BJ (cell line): ENCODE measurements at places on chromosomes 16 and 17.
A peak's percentile ranks its signal among the peaks of the same experiment; 100 is the strongest.

GRCh38 chr17:67477687-67478086, 100.6 kb downstream of the PITPNC1 start:
- peak; percentile 16 for DNase-seq

DNA sequence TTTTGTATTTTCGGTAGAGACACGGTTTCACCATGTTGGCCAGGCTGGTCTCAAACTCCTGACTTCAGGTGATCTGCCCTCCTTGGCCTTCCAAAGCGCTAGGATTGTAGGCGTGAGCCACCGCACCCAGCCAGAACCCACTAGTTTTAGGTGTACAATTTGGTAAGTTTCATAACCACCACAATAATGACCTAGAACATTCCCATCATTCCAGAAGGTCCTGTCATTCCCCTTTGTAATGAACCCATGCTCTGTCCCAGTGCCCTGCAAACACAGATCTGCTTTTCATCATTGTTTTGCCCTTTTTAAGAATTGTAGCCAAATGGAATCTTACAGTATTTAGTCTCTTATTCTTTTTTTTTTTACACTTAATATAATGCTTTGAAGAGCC, 35.6 kb upstream of the IRF8 start:
- DNase-seq, result no peak

DNA sequence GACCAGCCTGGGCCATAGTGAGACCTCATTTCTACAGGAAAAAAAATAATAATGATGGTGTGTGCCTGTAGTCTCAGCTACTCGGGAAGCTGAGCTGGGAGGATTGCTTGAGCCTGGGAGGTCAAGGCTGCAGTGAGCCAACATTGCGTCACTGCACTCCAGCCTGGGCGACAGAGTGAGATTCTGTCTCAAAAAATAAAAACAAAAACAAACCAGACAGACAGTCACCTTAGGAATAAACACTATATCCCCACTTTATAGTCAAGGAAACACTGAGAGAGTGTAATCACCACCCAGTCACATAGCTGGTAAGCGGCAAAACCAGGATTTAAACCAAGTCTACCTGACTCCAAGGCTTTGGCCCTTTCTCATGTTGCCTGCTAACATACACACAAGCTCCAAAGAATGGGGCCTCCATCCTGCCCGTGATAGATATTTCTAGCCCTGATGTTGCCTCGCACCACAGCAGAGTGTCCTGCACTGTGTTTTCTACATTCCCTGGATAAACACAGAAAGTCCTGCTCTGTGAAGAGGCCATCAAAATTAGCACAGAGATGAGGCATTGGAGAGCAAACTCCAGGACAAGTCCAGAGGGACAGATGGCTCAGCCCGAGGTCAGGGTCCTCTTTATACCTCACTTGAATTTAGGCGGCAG, 66.1 kb upstream of the SMURF2 start:
- DNase-seq, result no peak

GRCh38 chr16:59224401-59224800, 490.3 kb upstream of the GOT2 start:
- DNase-seq, result no peak
